ENCODE measurements at places on chromosomes 3 and 15.

GRCh38 chr15:51447855-51448621 is 106.6 kb downstream of the GLDN start:
- H3K4me1 ChIP-seq, result peaks cover 3% of the 10 kb centered on the region
- DNase-seq, result no peak
- H3K4me3 ChIP-seq, result no peak overlapping the region
- H3K27me3 ChIP-seq, result no peaks in the 10 kb centered on the region
- peaks cover 5% of the 10 kb centered on the region for H3K36me3 ChIP-seq

- no peaks in the 10 kb centered on the region for H3K27me3 ChIP-seq
- H3K4me3 ChIP-seq, result no peak overlapping the region
- peaks cover 28% of the 10 kb centered on the region for H3K36me3 ChIP-seq
- no peak overlapping the region for H3K27ac ChIP-seq
- peaks cover 4% of the 10 kb centered on the region for H3K4me1 ChIP-seq
Measured at GRCh38 chr3:119401069-119401468, 62.3 kb downstream of the TMEM39A start.

- no peak overlapping the region for H3K27ac ChIP-seq
- no peak overlapping the region for H3K4me3 ChIP-seq
- DNase-seq, result no peak
Measured at GRCh38 chr3:119300991-119301391, 6.8 kb downstream of the ARHGAP31 start.

GRCh38 chr3:63352008-63352279 is 73.8 kb downstream of the SYNPR start:
- H3K27me3 ChIP-seq, result no peaks in the 10 kb centered on the region
- H3K27ac ChIP-seq, result no peak overlapping the region
- no peak for DNase-seq

GRCh38 chr15:40789999-40790398 is 16.9 kb upstream of the ZFYVE19 start:
- peaks cover 14% of the 10 kb centered on the region for H3K4me1 ChIP-seq
- H3K27me3 ChIP-seq, result no peaks in the 10 kb centered on the region
- no peak overlapping the region for H3K27ac ChIP-seq
- no peak for DNase-seq

GRCh38 chr3:138474163-138474562 is 39.7 kb downstream of the ESYT3 start:
- H3K4me3 ChIP-seq, result no peak overlapping the region
- no peak overlapping the region for H3K27ac ChIP-seq
- DNase-seq, result no peak
- H3K4me1 ChIP-seq, result peaks cover 2% of the 10 kb centered on the region
- no peaks in the 10 kb centered on the region for H3K36me3 ChIP-seq

GRCh38 chr3:98035208-98035607 is at the start of gene GABRR3:
TSS of gene GABRR3 (minus strand) at chr3:98035315. CDS start at chr3:98034987, 328 bp downstream.
- H3K27me3 ChIP-seq, result peaks cover 10% of the 10 kb centered on the region
- no peak within 1 kb of the TSS for H3K27ac ChIP-seq
- no peaks in the 10 kb centered on the region for H3K4me1 ChIP-seq
- no peak for DNase-seq
- no peak within 1 kb of the TSS for H3K4me3 ChIP-seq

DNA sequence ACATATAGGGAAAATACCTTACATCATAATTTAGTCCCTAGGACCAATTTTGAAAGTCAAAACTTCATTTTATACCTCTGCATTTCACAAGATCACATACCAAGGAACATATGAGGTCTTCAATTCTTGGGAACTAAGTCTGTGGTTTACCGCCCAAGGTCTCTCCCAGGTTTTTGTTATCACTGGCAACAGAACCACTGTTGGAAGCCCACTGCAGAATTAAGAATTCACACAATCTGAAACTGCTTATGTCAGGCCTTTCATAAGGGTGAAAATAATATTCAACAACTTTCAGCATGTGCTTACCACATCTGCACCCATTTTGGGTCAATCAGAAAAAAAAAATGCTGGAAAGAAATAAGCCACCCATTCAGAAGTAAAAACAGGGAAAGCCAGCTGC is 107.2 kb upstream of the MME start:
- no peak overlapping the region for H3K27ac ChIP-seq
- peaks cover under 1% of the 10 kb centered on the region for H3K4me1 ChIP-seq
- H3K27me3 ChIP-seq, result no peaks in the 10 kb centered on the region
- H3K4me3 ChIP-seq, result no peak overlapping the region
- H3K36me3 ChIP-seq, result no peaks in the 10 kb centered on the region

- DNase-seq, result no peak
- H3K27me3 ChIP-seq, result no peaks in the 10 kb centered on the region
- no peaks in the 10 kb centered on the region for H3K36me3 ChIP-seq
Measured at GRCh38 chr3:89635137-89635536, 527.7 kb downstream of the EPHA3 start.

DNA sequence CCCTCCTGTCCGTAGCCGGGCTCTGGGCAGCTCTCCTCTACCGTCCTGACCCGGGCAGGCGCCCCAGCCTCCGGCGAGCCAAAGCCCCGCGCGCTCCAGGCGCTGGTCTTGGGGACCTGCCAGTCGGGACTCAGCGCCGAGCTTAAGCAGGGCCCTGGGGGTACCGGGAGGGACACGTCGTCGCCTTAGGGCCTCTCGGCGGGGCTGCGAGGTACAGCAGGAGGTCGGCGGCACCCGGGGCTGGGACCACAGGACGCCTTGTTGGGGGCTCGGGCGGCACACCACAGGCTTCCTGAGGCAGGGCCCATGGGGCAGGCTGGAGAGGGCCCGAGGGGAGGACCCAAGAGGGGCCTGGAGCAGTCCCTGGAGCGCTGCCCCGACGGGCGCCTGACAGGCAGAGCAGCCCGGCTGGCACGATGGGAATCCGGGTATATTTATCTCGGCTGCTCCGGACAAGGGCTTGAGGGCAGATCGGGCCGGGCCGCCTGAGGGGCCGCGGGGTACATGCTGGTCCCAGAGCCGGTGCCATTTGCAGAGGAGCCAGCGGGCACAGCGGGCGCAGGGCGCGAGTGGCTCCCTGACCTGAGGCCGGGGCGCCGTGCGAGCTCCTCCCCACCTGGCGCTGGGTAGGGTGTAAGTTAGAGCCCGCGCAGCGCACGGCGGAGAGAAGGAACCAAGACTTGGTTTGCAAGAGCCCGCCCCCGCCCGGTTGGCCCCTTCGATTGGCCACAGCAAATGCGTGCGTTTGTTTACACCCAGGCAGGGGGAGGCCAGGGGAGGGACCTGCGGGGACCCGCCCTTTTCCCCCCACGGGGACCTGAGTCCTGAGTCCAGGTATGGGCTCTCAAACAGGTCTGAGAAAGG is 574 bp downstream of the SLC38A3 start:
- H3K4me1 ChIP-seq, result peaks cover 23% of the 10 kb centered on the region
- no peak overlapping the region for H3K27ac ChIP-seq
- H3K4me3 ChIP-seq, result no peak overlapping the region
- DNase-seq, result no peak
- peaks cover 84% of the 10 kb centered on the region for H3K27me3 ChIP-seq
- no peaks in the 10 kb centered on the region for H3K36me3 ChIP-seq

DNA sequence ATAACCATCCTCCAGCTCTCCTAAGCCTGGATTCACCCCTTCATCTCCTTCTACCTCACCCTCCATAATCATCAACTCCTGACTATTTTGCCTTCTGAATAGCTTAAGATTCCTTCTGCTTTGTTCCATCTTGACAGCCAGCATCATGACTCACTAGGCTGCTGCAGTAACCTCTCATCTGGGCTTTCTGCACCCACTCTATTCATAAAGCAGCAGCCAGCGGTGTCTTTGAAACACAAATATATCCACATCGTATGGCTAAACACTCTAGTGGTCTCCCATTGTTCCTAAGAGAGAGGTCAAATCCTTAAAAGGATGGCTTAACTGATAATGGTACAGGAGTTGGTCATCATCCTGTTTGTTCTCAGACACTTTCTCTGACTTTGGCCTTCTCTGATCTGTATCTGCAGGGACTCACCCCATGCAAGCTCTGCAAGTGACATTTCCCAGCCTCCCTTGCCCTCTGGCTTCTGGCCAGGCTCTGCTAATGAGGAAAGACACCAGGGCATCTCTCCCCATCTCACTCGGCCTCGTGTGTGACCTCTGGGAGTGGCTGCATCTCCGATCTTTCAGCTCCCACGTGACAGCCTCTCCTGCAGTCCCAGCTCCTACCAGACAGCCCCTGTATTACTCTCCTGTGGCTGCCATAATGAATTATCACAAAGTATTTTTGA is 6.2 kb downstream of the GRK7 start:
- H3K27ac ChIP-seq, result no peak overlapping the region
- peak; percentile 34 for DNase-seq
- no peaks in the 10 kb centered on the region for H3K36me3 ChIP-seq
- H3K4me3 ChIP-seq, result no peak overlapping the region
- H3K27me3 ChIP-seq, result no peaks in the 10 kb centered on the region

- no peak overlapping the region for H3K4me3 ChIP-seq
- no peak overlapping the region for H3K27ac ChIP-seq
- DNase-seq, result no peak
- peaks cover 3% of the 10 kb centered on the region for H3K27me3 ChIP-seq
- H3K4me1 ChIP-seq, result peaks cover 10% of the 10 kb centered on the region
Measured at GRCh38 chr15:66675446-66675845, 26.6 kb upstream of the SMAD6 start.

- no peaks in the 10 kb centered on the region for H3K4me1 ChIP-seq
- no peak overlapping the region for H3K27ac ChIP-seq
- H3K27me3 ChIP-seq, result no peaks in the 10 kb centered on the region
- no peak overlapping the region for H3K4me3 ChIP-seq
- no peaks in the 10 kb centered on the region for H3K36me3 ChIP-seq
- DNase-seq, result no peak
Measured at GRCh38 chr3:51373658-51374421, 11.3 kb upstream of the MANF start.

DNA sequence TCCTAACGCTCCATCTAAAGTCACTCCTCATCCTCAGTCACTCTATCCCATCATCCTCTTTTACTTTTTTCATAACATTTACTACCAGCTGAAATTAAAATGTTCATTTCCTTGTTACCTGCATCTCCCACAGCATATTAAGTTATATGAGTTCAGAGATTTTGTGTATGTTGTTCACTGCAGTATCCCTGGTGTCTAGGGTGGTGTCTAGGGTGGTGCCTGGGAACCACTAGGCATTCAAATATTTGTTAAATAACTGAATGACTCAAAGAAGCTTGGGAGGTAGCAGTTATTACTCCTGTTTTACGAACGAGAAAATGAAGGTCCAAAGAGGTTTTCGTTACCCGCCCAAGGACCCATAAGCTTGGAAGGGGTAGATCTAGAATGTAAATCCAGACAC is 1.9 kb upstream of the C3orf49 start:
- H3K4me3 ChIP-seq, result no peak overlapping the region
- DNase-seq, result no peak
- peaks cover 2% of the 10 kb centered on the region for H3K4me1 ChIP-seq
- H3K36me3 ChIP-seq, result no peaks in the 10 kb centered on the region

GRCh38 chr15:73305331-73306211 is 63.2 kb downstream of the HCN4 start:
- no peaks in the 10 kb centered on the region for H3K27me3 ChIP-seq
- H3K36me3 ChIP-seq, result peaks cover 12% of the 10 kb centered on the region
- H3K4me3 ChIP-seq, result no peak overlapping the region
- H3K4me1 ChIP-seq, result peaks cover 1% of the 10 kb centered on the region

GRCh38 chr3:63980019-63980418 is 43.3 kb downstream of the PSMD6 start:
- no peaks in the 10 kb centered on the region for H3K27me3 ChIP-seq
- no peak for DNase-seq
- no peak overlapping the region for H3K4me3 ChIP-seq
- H3K27ac ChIP-seq, result no peak overlapping the region

DNA sequence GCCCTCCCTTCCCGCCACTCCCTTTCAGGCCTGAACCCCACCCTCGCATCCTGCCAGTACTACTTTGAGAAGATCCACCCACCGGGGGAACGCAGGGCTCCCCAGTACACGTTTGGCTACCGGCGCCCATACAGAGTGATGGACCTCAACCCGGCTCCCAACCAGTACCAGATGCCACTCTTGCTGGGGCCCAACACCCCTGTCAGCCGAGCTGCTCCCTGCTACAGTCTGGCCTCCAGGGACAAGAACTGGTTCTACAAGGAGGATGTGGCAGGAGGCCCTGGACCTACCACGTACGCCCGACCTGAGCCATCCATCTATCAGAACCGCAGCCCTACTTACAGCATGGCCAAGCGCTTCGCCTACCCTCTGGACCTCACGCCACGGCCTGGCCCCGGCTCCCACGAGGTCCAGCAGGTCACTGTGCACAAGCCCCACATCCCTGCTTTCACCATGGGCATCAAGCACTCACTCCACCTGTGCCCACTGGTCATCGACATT is 14.4 kb upstream of the CSPG4 start:
- H3K4me1 ChIP-seq, result peaks cover 16% of the 10 kb centered on the region
- no peaks in the 10 kb centered on the region for H3K27me3 ChIP-seq
- no peak for DNase-seq
- no peak overlapping the region for H3K27ac ChIP-seq
- H3K4me3 ChIP-seq, result no peak overlapping the region
- no peaks in the 10 kb centered on the region for H3K36me3 ChIP-seq

GRCh38 chr3:169240786-169241486 is 422.6 kb downstream of the MECOM start:
- no peak for DNase-seq
- no peaks in the 10 kb centered on the region for H3K36me3 ChIP-seq
- no peak overlapping the region for H3K4me3 ChIP-seq
- H3K27ac ChIP-seq, result no peak overlapping the region
- H3K27me3 ChIP-seq, result no peaks in the 10 kb centered on the region

DNA sequence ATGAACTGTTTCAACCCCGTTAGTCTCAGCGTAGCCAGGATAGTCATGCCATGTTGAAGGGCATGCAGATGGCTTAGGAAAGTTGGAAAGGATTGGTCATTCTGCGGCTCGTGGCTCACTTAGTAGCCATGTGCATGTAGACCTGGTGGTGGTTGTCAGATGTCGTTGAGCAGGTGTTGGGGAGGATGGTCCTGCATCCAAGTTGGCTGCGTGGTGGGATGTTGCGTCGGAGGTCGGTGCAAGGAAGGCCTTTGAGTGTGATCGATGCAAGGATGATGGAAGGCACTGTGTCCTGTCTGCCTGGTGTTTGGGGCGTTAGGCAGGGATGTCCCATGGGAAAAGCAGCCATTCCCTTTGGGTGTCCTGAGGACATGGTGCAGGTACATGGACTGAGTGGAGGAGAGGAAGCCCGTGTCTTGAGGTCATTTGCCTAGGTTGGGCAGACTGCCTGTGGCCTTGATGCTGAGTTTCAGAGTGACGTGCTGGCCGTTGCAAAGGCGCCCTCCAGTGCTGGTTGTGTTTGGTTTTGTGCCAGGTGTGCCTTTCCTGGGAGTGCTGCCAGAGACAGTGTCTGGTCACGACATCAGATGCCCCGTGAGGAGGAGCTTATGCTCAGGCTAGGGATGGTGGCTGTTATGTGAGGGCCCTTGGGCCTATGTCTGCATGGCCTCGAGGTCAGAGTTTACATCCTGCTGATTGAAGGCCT is 103.4 kb downstream of the SNRPN start:
- no peaks in the 10 kb centered on the region for H3K27me3 ChIP-seq
- H3K27ac ChIP-seq, result no peak overlapping the region
- H3K4me1 ChIP-seq, result no peaks in the 10 kb centered on the region
- DNase-seq, result no peak
- H3K4me3 ChIP-seq, result peak overlapping the region; percentile 63
